Urinary bladder (tissue), 4 donors: ENCODE measurements at places on chromosomes 6 and 20. TPM values are rescaled to one million over a fixed set of nuclear protein-coding genes. Genes with fewer than 3 reads are reported as not detected.

Gene VSTM2L
- 1.3 TPM for total RNA-seq

Gene CTAGE9
- total RNA-seq = not detected

Gene NHLRC1
- total RNA-seq = 2.4 TPM

Gene RNASET2
- total RNA-seq = 54.5 TPM

Gene TSBP1
- not detected for total RNA-seq

Gene ENPP4
- total RNA-seq = 13.6 TPM

Gene TRIM15
- not detected for total RNA-seq

Gene MACROD2
- total RNA-seq = 28.2 TPM

Gene LY6G6F
- total RNA-seq = not detected

Gene CALHM6
- 9.5 TPM for total RNA-seq

Gene PPARD
- 5.8 TPM for total RNA-seq

Gene ADAM33
- 88.2 TPM for total RNA-seq

Gene FAM229B
- 27.8 TPM for total RNA-seq

Gene LCA5
- total RNA-seq = 23.3 TPM
